Kasumi-1 (cell line): ENCODE measurements at places on chromosomes 7 and 10.
A peak's percentile ranks its signal among the peaks of the same experiment; 100 is the strongest.

DNA sequence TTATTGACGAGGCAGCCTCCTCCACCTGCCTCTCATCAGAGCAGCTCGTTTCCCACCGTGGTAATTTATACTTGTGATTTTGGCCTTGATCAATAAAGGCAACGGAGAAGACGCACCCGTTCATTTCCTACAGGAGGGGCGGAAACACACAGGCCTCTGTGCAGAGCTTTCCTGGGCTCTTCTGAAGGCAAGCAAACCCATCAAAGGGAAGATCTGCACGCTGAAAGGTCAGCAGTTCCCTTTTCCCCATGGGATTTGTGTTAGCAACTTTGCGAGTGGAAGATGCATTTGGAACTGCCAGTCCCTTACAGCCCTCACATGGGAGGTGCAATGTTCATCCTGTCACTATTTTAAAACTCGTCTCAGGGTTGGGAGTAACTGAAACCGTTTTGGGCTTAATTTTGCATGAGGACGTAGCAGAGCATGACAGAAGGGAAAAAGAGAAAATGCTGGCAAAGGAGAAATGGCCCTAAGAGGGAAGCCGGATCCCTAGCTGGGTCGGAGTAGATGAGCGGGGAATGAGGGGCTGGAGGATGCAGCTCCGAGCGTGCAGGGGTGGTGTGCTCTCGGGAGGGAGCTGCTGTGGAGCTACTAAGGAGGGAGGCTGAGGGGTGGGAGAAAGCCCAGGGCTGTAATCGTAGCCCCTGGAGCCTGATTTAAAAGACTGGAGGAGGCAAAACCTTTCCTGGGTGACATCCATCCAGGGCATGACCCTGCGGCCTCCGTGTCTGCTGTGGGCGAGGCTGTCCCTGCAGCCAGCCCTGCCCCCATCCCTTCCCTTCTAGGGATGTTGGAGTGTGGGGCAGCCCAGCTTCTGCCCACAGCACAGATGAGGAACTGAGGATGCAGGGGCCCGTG is 111.1 kb upstream of the FAM20C start:
- DNase-seq: no peak

DNA sequence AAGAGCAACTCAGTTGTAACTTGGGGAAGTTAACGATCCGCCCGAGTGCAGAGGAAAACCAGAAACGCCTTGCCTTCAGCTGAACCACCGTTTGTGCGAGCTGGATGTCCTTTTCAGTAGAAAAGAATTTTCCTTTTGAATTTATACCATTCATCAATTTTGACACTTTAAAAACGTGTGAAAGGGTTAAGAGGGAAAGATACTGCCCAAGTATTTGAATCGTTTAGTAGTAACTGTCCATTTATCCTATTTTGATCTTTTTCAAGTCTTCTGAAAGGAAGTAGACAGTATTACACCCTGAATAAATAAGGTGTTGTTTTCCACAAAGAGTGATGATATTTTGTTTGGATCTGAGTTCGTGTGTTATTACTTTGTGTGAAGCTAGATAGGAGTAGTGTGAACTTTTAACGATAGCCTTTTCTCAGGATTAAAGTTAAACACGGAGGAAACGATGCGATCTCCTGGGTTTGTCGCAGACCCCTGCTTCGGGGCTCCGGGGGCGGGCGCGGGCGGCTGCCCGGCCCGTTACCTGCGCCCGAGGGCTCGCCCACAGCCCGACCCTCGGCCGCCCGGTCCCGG is 830 bp upstream of the BMI1 start:
- peak; percentile 76 for DNase-seq

DNA sequence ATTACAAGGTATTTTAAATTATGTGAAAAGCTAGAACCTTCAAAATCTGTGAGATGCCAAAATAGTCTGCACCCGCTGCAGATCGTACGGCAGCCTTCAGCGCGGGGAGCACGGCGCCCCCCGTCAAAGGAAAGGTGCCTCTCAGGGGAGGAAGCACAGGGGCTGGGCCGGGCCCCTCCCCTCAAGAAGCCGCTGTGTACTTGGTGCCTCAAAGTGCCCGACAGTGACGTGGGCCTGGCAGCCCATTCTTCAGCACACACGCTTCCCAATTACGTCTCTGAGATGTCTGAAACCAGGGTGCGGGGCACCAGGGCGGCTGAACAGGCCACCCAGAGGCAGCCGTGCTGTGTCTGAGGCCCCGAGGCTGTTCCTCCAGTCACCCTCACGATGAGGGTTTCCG is 116.1 kb downstream of the INPP5A start:
- no peak for DNase-seq

DNA sequence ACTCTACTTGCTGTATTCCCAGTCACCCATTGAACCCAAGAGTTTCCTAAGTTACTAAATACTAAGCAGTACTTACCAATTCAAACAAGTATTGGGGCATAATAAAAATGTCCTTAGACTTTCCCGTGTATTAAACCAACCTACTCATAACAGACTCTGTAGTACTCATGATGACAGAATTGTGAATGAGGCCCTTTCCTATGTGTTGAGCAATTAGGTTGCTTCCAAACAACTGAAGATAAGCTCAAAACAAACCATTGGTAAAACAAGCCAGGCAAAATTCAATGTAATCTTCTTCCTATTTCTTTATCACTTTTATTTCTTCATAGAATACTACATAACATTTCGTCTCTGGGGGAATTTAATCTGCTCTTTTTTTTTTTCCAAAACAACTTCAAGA is 106.5 kb upstream of the ANK3 start:
- DNase-seq: no peak

DNA sequence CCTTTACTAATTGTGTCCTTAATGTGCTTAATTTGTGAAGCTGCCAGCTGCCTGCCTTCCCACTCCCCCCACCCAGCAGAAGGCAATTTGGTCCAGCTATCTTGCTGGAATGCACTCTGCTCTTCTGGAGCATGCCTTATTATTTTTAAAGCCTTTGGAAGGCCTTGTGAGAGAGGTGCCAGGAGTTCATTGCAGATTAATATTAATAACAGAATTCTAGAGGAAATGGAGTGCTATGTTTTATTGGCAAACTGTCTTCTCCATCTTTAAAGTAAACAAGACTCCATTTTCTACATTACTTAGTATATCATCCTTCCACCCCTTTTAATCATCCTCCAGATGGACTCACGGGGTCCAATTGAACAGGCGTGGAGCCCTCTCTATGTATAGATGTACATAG is 50.8 kb upstream of the ZNF32 start:
- DNase-seq: no peak

- DNase-seq: no peak
These were observed 29.7 kb downstream of the HIF1AN start for GRCh38 chr10:100565206-100565985.

DNA sequence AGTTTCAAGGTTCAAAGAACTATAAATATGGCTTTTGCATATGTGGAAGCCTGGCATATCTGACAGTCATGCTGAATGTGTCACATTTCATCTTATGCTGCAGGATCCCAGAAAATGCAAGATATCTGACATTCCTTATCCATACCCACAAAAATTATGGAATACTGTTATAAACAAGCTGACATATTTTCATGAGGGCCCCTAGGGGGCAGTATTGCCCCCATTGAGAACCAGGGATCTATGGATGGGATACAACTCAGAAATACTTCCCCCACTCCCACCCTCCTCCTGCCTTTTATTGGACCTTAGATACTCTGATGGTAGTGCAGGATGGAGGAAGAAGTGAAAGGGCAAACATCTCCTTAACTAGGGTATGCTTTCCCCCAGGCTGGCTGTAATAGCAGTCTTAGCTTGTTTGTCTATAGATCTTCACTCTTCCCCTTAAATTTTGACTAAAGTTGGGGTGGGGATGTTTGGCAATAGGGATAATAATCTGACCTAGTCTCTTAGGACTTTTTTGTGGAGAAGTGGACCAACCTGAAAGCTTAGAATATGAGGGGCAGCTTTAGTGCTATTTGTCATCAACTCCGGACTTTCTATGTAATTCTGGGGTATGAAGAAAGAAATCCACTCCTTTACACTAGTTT is 3.5 kb upstream of the GNGT1 start:
- peak; percentile 22 for DNase-seq

GRCh38 chr10:53957401-53957800 is 843.6 kb downstream of the PCDH15 start:
- DNase-seq: no peak

DNA sequence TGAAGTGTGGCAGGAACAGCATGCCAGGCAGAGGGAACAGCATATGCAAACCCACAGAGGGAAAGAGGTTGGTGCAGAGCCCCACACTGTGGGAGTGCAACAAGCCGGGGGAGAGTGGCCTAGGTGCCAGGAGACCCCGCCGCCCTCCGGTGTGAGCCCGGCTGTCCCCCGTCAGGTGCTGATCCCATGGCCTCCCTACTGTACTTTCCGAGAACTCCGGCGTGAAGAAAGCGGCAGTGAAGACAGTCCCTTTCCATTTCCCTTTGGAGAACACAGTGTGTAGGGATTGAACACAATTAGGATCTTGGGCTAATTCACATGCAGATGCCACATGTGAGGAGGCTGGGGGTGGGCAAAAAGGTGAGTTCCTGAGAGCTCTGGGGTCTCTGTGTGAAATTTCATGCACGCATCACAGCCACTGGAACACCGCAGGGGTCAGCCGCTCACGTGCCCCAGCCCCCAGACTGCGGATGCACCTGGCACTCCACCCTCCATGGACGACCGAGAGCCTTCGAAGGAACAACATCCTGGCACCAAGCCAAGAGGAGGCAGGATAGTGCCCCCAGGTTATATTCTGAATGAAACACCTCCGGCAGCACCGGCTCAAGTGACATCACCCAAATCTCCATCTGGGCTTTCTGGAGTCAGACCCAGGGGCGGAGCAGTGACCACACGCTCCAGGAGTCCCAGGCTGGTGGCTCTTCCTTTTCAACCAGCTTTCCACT is 82.1 kb upstream of the PPP2R2D start:
- DNase-seq: no peak

- DNase-seq: no peak
These were observed 14.5 kb downstream of the ANKRD7 start for GRCh38 chr7:118239014-118239413.

DNA sequence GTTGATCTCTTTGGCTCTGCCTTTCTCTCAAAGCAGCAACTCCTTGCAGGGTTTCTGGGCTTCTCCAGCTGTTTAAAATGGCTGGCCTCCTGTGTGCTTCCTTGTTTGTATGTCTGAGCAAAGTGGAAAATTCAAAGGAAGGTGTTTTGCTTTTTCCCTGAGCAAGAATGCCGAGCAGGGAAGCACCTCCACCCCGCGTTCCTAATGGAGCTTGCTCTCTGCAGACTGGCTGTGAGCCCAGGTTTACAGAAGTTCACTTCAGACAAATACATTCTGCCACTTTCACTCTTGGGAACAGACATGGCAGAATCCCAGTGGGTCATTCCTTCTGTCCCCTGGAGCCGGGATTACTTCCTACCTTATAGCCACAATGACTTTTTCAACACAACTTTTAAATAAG is 181.8 kb upstream of the AGK start:
- no peak for DNase-seq

DNA sequence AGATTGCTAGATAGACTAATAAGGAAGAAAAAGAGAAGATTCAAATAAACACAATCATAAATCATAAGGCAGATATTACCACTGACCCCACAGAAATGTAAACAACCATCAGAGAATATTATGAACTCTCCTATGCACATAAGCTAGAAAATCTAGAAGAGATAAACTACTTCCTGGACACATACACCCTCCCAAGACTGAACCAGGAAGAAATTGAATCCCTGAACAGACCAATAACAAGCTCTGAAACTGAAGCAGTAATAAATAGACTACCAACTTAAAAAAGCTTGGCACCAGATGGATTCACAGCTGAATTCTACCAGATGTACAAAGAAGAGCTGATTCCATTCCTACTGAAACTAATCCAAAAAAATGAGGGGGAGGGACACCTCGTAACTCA is 24.5 kb upstream of the STARD3NL start:
- DNase-seq: no peak

GRCh38 chr10:125871338-125871737 is 9.8 kb downstream of the DHX32 start:
- DNase-seq: no peak

DNA sequence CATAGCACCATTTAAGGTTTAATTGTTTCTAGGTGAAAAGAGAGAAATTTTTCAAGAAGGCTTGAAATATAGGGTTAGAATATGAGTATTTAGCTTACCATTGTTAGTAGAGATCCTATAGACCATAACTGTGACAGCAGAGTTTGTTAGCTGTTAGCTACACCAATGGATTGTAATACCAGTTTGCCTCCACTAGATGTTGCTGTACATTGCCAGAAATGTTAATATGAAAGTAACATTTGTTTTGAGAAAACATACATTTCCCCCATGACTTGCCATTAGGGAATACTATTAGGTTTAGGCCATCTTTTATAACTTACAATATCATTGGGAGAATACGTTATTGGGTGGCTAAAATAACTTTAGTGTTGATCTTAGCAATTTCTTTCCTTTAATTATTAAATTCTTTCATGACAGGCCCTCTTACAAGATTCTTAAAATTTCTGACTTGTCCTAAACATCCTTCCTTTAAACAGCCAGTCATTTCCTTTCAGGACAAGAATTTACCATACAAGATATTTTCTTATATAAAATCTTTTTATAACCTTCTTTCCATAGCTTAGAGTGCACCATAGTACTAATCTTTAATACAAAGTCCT is 39.5 kb downstream of the ZNF117 start:
- peak; percentile 74 for DNase-seq

GRCh38 chr7:117399820-117400422 is 27.4 kb downstream of the ASZ1 start:
- DNase-seq: peak; percentile 65

GRCh38 chr10:106661133-106661766 is 503.3 kb downstream of the SORCS1 start:
- DNase-seq: no peak
